ENCODE measurements at places on chromosomes 5 and 9. TPM values are rescaled to one million over a fixed set of nuclear protein-coding genes. Genes with fewer than 3 reads are reported as not detected.

GRCh38 chr5:7394889-7395431, 978 bp upstream of the ADCY2 start:
- no peaks in the 10 kb centered on the region for H3K4me1 ChIP-seq
- H3K27ac ChIP-seq, result no peak overlapping the region
- peak overlapping the region; percentile 72 for H3K4me3 ChIP-seq
- no peaks in the 10 kb centered on the region for H3K36me3 ChIP-seq

GRCh38 chr5:34789639-34790038, 49.3 kb upstream of the TTC23L start:
- H3K4me3 ChIP-seq, result no peak overlapping the region
- no peak overlapping the region for H3K27ac ChIP-seq
- DNase-seq, result no peak
- H3K4me1 ChIP-seq, result no peaks in the 10 kb centered on the region

GRCh38 chr5:167639273-167639672, 652.2 kb upstream of the WWC1 start:
- H3K36me3 ChIP-seq, result no peaks in the 10 kb centered on the region
- no peaks in the 10 kb centered on the region for H3K4me1 ChIP-seq
- no peak overlapping the region for H3K27ac ChIP-seq

The PPP2R2B gene
- 27.3 TPM for total RNA-seq

Data from aorta (tissue), 5 donors.